ENCODE measurements at places on chromosomes 5 and 9.

DNA sequence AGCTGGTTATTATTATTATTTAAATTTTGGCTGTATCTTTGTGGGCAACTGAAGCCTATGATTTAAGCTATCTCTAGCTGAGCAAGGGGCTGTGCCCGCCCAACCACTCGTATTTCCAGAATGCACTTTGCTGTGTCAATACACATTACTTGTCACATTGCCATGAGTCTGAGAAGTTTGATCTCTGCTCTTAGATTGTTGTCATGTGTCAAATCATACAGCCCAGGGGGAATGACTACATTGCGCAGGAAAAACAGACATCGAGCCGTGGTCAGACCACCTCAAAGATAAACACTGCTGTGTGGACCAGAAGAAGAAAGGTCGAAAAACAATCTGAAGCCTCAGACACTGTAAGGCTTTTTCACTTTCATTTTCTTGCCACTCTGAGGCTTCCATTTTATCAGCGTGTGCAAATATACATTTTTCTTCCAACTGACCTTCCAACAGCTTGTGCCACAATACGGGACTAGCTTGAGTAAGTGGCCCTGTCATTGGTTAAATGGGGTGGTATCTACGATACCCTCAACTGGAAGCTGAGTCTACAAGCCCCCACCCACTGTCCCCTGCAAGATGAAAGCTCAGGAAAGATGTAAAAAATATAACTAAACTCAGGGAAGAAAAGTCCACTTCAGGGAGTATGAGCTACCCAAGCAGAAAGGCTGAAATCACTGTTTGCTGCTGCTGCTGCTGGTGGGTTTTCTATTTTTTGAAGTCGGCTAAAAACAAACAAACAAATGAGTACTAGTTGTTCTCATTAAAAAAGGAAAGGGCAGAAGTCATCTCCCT, 603.0 kb downstream of the BNC2 start:
- DNase-seq = no peak

DNA sequence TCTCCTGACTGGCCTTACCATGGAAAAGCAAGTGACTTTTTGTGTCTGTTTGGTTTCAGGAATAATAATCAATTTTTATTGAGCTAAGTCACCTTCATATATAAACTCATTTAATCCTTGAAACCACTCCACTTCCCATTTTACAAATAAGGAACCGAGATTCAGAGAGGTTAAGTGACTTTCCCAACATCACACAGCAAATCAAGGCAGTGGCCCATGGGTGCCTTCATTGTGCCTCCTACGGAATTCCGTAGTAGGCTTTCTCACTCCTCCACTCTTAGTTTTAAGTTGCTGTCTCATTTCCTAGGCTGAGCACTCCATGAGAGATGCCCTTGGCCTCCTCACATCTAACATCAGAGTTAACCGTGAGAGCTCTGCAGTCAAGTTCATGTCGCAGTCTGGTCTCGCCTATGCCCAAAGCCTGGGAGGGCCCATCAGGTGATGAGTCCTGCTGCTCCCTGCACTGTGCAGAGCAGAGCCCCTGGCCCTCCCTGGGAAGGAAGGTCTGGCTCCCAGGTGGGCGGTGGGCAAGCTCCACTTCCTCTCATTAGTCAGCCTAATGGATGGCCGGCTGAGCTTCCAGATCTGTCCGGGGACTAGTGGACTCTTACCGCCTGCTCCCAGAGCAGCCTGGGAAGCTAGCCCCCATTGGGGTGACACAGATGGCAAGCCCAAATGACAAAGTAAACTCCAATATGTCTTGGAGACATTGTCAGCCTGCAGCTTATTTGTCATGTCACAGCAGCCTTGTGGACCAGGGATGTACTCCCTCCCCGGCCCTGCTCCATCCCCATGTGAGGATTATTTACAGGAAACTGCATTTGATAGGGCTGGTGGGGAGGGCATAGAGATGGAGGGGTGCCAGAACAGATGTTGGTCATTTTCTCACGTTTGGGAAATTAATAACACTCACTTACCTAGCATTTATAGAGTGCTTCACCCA, 123.4 kb downstream of the MVB12B start:
- no peak for DNase-seq

DNA sequence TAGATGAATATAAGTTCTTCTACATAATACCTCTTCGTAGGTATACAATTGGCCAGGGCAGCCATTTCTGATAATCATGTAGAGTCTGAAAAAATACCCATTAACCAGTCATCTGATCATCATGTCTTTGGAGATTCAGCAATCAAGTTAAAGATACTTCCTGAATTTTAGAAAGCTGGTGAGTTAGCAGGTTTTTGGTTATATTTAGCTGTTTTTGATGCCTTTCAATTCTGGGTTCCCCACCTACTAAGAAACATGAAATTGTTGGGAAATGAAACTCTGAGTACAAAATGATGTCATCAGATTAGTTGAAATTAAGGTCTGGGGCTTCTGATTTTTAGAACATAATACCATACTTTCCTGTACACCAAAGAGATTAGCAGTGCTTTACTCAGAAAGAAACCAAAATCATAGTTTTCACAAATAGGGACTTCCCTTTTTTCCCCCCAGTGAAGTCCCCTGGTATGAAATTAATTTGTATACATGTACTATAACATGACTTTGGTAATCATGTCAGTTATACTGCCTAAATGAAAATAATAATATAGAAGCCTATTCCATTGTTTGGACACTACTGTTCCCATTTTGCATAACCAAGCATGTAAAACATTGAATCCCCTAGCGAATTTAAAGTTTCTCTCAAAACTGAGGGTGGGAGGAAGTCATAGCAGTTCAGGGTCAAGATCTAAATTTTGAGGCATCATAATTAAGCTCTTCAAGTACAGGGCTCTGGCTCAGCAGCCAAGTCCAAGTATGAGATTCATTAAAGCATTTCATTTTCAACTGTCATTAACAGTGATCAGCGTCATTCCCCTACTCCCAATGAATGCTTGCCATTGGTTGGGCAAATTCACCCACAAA, 17.9 kb downstream of the PRLR start:
- DNase-seq = no peak

DNA sequence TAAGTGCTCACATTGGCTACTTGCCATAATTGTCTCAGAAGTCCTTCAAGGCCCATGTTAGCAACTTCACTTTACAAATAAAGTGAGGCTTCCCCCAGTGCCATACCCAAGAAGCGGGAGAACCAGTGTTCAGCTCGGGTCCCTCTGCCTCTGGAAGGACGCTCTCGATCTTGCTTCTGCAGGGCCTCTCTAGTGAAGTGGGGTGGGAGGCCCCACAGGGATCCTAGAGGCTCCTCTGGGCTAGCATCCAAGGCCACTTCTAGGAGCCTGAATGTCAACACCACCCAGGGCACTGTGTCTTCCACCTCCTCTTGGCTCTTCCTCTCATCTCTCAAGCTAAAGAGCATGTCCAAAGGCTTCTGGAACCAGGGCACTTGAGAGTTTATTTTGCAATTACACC, 282.5 kb downstream of the GADD45G start:
- DNase-seq = no peak

GRCh38 chr5:120640778-120641177, 176.7 kb downstream of the PRR16 start:
- no peak for DNase-seq

GRCh38 chr9:137516144-137516917, 33.9 kb downstream of the PNPLA7 start:
- no peak for DNase-seq

GRCh38 chr5:151662805-151663204, 23.9 kb downstream of the SPARC start:
- no peak for DNase-seq

GRCh38 chr5:31122998-31123951, 70.2 kb upstream of the CDH6 start:
- DNase-seq = no peak

DNA sequence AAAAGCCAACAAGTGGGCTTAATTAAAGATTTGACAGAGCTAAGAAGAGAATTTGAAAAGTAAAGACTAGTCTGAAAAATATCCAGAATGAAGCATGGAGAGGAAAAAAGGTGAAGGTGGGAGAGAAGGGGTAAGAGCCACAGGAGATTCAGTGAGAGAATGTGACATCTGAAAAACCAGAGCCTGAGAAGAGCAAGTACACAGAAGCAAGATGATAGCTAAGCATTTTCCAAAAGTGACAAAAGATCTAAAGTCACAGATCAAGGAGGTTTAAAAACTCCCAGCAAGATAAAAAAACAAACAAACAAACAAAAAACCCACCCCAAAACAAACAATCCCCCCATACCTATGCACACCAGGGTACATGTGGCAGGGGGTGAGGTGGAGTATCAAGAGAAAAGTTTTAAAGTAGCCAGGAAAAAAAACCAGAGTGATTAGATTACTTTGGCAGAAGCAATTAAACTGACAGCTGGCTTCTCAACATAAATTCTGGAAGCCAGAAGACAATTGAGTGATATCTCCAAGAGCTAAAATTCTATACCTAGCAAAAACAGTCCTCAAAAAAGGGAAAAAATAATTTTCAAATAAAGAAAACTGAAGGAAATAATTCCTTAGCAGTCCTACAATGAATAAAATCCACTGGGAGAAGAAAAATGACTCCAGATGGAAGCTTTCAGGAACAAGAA, 111.4 kb downstream of the RAPGEF6 start:
- no peak for DNase-seq
